ENCODE measurements at places on chromosomes 6 and 20. TPM values are rescaled to one million over a fixed set of nuclear protein-coding genes. Genes with fewer than 3 reads are reported as not detected.

DNA sequence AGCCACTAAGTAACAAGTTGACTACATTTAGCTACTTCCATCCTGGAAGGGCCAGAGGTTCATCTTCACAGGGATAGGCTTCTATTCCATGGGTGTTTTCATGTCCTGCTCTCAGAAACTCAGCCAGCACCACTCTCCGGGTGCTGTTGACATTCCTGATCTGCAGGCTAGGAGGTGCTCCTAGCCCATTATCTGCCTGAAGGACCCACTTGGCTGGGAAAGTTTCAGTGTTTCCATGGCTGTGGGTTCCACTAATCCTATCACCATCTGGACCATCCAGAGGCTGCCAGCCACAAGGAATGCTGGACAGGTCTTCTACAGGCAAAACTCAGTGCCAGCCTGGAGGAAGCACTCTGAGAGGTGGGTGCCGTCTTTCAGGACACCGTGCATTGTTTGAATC is 45.2 kb downstream of the HLA-G start:
- DNase-seq: no peak

DNA sequence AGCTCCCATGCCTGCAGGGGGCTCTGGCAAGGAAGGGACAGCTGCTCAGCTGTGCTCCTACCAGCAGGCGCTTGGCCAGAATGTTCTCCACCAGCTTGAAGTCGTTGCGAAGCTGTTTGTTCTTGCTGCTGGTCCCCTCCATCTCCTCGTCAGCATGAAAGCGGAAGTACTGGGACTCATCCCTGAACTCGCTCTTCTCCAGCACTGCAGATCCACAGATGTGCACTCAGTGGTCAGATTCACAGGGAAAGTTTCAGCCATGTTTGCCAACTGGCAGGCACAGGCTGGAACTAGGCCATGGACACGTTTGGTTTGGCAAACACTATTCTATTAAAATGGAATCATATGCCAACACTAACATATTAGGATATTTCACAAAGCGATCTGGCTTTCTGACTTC is 167.9 kb downstream of the PREX1 start:
- no peak for DNase-seq

GRCh38 chr6:168209420-168209819 is 110.2 kb downstream of the DACT2 start:
- no peak for DNase-seq

DNA sequence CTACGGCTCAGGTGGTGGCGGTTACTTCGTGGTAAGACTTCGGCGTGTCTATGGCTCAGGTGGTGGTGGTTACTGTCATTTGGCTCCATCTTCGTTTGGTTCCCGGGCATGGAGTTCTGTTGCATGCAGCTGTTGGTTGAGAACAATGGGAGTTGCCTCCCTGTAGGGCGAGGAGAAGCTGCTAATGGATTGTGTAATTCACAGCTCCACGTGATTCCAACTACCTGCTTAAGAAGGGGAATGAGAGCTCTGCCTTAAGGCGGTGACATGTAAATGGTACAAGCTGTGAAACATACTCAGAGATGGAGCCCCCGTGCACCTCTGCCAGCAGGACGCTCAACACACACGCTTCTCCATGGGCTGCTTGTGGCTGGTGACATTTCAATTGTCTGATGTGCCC is 12.4 kb upstream of the DACT2 start:
- no peak for DNase-seq

The AVP gene
- not detected for polyA plus RNA-seq

The GSTA1 gene
- polyA plus RNA-seq: 0.09 TPM

The RPN2 gene
- 72.1 TPM for polyA plus RNA-seq

The CSNK2A1 gene
- 36.8 TPM for polyA plus RNA-seq
